ENCODE measurements at places on chromosomes 11 and 22. TPM values are rescaled to one million over a fixed set of nuclear protein-coding genes. Genes with fewer than 3 reads are reported as not detected.

GRCh38 chr22:35046744-35047462, 19.1 kb upstream of the ISX start:
- H3K4me1 ChIP-seq, result no peaks in the 10 kb centered on the region
- DNase-seq, result no peak

Gene PGA3
- total RNA-seq, result 0.33 TPM

DNA sequence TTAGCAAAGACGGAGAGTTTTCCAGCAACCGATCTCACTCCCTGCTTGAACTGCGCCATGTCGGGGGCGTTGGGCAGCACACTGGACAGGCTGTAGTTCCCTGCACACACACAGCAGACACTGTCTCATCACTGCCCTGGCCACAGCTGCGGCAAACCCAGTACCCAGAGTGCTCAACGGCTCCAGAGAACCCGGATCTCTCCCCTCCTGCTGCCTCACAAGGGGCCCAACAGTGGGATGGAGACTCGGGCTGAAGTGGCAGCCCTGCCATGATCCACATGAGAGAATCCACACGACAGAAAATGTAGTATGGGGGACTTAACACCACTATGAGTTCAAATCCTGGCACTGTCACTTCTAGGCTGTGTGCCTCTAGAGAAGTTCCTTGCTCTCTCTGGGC, 58.0 kb downstream of the ARFGAP3 start:
- peaks cover 32% of the 10 kb centered on the region for H3K4me1 ChIP-seq
- no peak for DNase-seq
- no peaks in the 10 kb centered on the region for H3K27me3 ChIP-seq
- peaks cover 47% of the 10 kb centered on the region for H3K36me3 ChIP-seq
- no peak overlapping the region for H3K4me3 ChIP-seq

DNA sequence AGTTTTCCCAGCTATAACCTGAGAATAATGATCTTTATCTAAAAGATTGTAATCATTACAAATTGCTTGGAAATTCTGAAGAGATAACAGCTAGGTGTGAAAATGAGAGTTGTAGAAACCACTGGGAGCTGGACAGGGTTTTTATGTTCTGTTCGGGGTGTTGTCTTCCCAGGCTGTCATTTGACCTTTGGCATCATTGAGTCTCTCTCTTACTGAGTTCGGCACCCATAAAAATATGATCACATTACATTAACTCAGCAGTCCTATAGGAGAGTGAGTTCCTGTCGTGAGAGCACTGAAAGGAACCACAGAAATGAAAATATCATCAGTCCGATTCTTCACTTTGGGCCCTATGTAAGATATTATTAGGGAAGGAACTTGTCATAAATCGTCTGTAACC, 29.3 kb downstream of the KIRREL3 start:
- H3K36me3 ChIP-seq, result no peaks in the 10 kb centered on the region
- no peak for DNase-seq
- no peak overlapping the region for H3K4me3 ChIP-seq
- H3K27me3 ChIP-seq, result no peaks in the 10 kb centered on the region

- H3K36me3 ChIP-seq, result no peaks in the 10 kb centered on the region
- H3K27ac ChIP-seq, result no peak overlapping the region
- no peak for DNase-seq
- no peaks in the 10 kb centered on the region for H3K4me1 ChIP-seq
- H3K27me3 ChIP-seq, result no peaks in the 10 kb centered on the region
- H3K4me3 ChIP-seq, result no peak overlapping the region
These were observed 121.5 kb downstream of the CHST1 start for GRCh38 chr11:45543808-45544422.
